ENCODE measurements at places on chromosomes 13 and 19.

GRCh38 chr19:9205501-9206113 is 13.8 kb downstream of the OR7D4 start:
- peak; percentile 66 for DNase-seq

GRCh38 chr13:19618977-19619376 is 14.5 kb upstream of the MPHOSPH8 start:
- peak; percentile 10 for DNase-seq

- no peak for DNase-seq
Observed at GRCh38 chr13:38854226-38854625, 136.4 kb downstream of the STOML3 start.

- peak; percentile 94 for DNase-seq
Observed at GRCh38 chr13:27022571-27023311, 148.9 kb downstream of the USP12 start.

DNA sequence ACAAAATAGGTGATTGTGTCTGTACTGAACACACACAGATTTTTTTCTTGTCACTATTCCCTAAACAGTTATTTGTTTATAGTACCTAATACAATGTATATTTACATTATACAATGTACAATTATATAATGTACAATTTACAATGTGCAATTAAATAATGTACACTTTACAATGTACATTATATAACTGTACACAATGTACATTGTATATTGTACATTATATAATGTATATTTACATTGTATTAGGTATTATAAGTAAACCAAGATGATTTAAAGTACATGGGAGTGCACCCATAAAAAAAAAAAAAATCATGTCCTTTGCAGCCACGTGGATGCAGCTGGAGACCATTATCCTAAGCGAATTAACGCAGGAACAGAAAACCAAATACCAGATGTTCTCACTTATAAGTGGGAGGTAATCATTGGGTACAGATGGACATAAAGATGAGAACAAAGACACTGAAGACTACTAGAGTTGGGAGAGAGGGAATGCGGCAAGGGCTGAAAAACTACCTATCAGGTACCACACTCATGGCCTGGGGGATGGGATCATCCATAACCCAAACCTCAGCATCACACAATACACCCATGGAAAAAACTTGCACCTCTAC is 68.1 kb downstream of the ABCC4 start:
- no peak for DNase-seq

DNA sequence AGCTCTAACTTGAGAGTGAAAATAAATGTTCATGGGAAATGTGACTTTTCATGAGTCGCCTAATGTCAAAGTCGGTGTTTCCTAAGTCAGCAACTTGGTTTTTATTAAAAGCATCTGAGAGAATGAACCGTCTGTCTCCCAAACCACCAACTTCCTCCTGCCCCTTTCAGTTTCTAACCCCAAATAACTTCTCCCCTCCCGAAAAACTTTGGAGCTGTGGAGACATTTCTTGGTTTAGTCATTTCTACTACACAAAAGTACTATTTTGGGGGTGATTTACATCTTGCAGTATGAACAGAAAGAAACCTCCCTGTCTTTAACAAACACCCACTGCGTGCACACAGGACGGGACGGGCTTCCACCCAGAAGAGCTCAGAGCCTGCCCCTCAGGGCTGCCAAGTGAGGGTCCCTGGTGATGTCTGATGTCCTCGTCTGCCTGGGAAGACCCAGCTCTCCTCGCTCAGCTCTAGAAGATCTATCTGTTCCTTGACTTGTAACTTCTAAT is 65.0 kb downstream of the RASA3 start:
- DNase-seq, result peak; percentile 64

DNA sequence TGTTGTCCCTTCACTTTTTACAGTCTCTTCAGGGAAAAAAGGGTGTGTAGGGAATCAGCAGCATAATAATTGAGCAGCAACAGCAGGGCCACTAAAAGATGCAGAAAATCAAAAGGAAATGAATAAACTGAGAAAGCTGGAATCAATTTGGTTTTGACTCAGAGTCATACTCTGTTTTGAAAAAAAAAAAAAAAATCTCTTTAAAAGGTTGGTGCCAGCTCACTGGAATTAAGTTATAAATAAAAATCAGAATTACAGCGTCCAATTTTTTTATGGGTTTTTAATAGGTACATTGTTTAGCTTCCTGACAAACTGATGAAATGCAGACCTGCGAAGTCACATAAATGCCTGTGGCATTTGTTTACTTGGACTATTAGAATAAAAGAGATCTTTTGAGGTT is 231.9 kb downstream of the COG6 start:
- DNase-seq, result no peak

GRCh38 chr19:54041969-54042606 is 21.6 kb downstream of the VSTM1 start:
- DNase-seq, result no peak

DNA sequence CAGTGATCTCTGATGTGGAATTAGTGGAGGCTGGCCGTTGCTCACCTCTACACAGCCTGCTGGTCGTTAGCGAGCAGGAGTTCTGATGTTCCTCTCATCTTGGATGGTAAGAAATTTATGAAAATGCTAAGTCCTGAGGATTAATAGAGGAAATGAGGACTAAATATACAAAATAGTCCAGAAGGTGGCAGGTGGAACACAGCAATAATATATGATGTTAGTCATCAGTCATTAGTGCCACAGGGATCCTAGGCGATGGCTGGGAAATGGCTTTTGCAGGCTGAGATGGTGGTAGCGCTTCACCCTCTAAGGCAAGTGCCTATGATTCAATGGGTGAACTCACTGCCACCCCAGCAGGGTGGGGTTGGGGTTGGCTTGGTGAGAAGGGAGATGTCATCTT is 338.6 kb upstream of the TMTC4 start:
- no peak for DNase-seq
